ENCODE measurements at places on chromosomes 7 and 10.

GRCh38 chr10:85859859-85860258, 506.7 kb downstream of the GRID1 start:
- no peak for DNase-seq

- DNase-seq, result no peak
Measured at GRCh38 chr7:55127622-55128081, 108.8 kb downstream of the EGFR start.

DNA sequence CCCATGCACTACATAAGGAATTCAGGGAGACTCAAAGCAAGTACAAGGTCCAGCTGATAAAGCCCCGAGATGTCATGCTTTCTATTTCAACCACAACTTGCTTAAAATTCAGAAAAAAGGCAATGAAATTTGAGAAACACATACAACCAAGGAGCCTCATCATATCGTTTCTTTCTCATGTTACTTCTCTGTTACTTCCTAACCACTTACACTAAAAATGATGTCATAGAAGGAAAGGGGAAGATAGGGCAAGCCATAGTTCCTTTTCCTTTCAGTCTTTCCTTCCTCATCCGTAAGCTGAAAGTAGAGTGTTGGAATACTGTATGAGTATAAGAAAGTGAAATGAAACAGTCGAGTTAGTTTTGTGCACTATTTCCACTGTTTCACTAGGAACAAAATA, 27.9 kb upstream of the CDK14 start:
- no peak for DNase-seq

DNA sequence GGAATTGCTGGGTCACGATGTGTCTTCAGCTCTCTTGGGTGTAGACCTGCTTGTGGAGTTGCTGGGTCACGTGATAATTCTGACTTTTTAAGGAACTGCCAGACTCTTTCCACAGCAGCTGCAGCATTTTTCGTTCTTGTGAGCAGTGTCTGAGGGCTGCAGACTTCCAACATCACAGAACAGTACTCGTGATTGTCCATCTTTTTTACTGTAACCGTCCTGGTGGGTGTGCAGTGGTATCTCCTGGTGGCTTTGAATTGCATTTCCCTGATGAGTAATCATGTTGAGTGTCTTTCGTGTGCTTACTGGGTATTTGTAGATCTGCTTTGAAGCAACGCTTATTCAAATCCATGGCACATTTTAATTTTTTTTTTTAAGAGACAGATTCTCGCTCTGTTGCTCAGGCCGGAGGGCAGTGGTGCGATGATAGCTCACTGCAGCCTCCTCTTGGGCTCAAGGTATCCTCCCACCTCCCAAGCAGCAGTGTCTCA, 22.7 kb downstream of the INPP5A start:
- DNase-seq, result no peak

- DNase-seq, result peak; percentile 60
Measured at GRCh38 chr10:43407148-43407575, 1.8 kb downstream of the HNRNPF start.

GRCh38 chr7:144414815-144415214, 11.3 kb upstream of the NOBOX start:
- DNase-seq, result no peak

GRCh38 chr7:120553491-120553890, 280.5 kb downstream of the KCND2 start:
- DNase-seq, result no peak
